ENCODE measurements at places on chromosomes 11 and 22. TPM values are rescaled to one million over a fixed set of nuclear protein-coding genes. Genes with fewer than 3 reads are reported as not detected.

GRCh38 chr11:8828580-8829361 is 82.2 kb upstream of the AKIP1 start:
- DNase-seq = no peak

DNA sequence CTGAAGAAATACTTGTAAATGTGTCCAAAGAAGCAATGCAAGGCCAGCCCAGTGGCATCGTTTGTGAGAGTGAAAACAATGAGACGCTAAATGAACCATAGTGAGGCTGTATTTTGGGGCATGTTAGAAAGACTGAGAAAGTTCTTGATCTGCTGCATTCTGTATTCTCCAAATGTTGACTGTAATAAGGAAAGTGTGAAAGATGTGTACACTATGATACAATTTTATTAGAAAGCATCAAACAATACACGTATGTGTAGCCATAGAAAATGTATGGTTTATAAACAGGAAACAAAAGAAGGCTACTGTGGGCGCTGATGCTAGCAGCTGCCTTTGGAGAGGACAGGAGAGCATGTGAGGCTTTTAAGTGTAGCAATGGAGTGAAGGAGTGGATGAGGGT is 233.5 kb upstream of the E2F8 start:
- DNase-seq = no peak

GRCh38 chr22:42269432-42270175 is 849 bp downstream of the TCF20 start:
- no peak for DNase-seq

DNA sequence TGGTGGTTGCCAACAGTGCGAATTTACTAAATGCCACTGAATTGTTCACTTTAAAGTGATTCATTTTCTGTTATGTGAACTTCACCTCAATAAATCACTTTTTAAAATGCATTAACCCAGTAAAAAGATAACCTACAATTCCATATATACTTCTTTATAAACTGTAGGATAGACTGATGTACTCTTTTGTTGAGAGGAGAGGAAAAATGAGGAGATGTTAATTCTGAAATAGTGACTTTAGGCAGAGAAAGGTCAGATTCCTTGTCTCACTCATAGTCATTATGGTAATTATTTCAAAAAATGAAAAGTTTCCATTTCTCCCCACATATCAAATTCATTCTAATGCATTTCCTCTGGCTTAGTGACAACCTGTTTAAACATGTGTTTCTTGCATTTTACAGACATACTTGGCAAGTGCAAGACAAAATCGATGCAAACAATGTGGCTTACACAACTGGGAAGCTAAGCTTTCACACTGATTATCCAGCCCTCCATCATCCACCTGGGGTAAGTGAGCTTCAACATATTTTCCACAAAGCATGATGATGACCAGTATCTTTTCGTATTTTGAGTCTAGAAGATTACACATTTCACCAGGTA is 74.5 kb downstream of the BBOX1 start:
- DNase-seq = no peak

DNA sequence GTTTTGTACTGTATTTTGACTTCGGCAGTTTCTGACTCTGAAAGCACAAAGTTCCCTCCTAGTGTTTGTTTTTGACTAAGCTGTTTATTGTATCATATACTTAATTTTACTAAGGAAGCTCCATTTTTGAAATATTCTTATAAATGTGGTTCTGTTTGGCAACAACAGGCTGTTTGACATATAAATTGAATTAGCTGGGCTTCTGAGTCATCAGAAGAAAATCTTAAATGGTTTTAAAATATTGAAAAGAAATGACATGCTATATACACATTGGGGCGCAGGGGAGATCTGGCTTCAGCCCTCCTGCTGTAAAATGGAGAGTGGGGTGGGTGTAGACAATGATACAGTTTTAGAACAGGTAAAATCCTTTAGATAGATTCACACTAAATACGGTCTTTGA is 38.6 kb downstream of the SHISA8 start:
- DNase-seq = no peak

GRCh38 chr11:38153985-38154384 is 1555.9 kb upstream of the RAG2 start:
- no peak for DNase-seq

- DNase-seq = no peak
Measured at GRCh38 chr11:34351687-34352469, 5.9 kb downstream of the ABTB2 start.

DNA sequence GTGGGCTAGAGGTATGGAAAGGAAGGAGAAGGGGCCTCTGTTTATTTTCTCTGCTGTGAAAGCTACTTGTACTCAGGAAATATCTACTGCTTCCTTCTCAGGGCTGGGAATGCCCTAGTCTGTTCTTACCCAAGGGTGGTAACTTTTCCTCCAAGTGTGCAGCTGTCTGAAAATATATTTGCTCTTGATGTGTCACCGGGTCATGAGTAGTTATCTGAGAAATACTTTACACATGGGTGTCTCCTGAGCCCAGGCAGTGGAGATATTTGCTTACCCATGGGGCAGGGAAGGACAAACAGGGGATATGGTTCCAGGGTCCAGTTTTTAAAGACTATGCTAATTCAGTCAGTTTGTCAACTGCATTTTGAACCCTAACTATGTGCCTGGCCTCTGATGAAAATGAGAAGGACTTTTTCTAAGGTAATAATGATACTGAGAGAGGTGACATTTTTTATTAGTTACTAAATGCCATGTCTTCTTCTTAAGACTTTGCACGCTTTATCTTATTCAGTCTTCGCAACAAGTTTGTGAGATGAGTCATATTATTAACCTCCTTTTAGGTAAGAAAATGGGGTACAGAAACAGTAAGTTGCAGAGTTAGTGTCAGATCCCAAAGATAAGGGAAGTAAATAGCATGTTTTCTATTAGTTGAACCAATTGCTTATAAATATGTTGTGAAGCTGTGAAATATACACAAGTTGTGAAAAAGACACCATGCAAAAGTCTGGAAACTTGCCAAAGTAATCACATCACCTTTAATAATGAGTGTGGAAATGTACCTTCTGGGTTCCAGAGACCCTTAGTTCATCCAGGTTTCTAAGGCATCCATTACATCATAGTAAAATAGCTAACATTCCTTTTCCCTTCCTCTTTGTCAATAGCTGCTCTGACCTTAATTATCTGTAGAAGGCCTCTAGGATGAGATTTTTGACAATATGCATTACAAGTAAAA is 22.9 kb downstream of the SYTL2 start:
- DNase-seq = no peak

GRCh38 chr11:44572884-44573283 is 7.4 kb downstream of the CD82 start:
- no peak for DNase-seq

GRCh38 chr22:41446639-41447434 is at the start of gene TOB2:
TSS of gene TOB2 (minus strand) at chr22:41446801. CDS start at chr22:41437345, 9,456 bp downstream.
- DNase-seq = peak; percentile 98

DNA sequence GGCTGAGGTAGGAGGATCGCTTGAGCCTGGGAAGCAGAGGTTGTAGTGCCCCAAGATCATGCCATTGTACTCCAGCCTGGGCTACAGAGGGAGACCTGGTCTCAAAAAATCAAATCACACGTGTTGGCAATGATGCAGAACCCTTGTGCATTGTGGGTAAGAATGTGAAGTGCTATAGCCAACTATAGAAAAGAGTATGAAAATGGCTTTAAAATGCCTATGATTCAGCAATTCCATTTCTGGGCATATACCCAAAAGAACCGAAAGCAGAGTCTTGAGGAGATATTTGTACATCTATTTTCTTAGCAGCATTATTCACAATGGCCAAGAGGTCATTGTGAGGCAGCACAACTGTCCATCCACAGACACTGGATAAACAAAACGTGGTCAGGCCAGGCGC is 2.6 kb upstream of the FADS3 start:
- DNase-seq = no peak

DNA sequence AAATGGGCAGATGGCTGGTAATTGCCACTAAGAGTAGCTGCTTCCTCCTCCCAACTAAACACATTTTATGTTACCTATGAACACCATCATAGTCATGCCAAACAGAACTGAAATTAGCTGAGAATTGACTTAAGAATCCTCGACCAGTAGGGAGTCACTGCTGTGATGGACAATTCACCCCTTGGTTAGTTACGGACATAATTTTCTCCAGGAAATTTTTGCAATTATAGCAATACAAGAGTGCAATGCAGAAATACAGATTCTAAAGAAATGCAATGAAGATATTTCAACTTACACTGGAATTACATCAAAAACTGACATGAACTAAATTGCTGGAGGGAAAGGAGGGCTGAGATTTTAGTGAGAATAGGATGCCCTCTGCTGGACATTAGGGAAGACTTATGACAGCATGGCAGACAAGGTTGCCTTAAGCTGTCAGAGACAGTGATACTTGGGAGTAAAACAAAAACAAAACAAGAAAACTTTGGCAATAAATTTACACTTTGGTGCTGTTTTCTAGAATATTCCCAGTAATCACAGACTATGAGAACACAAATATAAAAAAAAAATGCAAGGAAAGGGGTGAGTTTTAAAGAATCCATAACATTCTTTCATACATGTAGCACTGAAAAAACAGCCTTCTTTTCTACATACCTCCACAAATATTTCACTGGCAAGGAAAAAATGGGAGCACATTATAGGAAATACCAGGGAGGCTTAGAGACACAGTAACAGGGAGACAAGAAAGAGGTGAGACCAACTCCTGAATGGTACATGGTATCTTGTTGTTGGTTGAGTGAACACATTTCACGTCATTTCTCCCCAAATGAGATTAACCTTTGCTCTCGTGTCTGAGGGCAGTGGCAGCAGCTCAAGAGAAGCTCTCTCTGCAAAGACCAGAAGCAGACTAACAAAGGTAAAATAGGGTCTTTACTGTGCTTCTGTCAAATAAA is 11.2 kb upstream of the PPP2R1B start:
- no peak for DNase-seq

- no peak for DNase-seq
Measured at GRCh38 chr11:3101921-3102640, 44.9 kb upstream of the CARS1 start.

DNA sequence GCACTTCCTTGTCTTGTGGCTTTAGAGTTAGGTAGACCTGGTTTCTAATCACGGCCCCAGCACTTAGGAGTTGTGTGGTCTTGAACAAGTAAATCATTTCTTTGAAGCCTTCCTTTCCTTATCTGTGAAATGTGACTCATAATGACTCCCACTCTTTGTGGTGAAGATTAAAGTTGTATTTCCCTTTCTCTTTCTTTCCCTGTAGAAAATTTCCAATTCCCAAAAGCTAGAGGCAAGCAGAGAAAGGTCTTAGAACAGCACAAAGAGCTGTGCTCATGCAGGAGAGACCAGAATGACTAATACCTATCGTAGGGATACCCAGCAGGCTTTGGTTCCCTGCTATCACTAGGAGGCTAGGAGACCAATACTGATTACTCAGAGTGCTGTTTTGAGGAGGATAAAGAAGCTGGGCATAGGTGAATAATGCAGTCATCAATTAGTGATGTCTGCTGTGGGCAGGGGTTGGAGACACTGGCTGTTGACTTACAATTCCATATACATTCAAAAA is 270.7 kb upstream of the SYN3 start:
- no peak for DNase-seq

DNA sequence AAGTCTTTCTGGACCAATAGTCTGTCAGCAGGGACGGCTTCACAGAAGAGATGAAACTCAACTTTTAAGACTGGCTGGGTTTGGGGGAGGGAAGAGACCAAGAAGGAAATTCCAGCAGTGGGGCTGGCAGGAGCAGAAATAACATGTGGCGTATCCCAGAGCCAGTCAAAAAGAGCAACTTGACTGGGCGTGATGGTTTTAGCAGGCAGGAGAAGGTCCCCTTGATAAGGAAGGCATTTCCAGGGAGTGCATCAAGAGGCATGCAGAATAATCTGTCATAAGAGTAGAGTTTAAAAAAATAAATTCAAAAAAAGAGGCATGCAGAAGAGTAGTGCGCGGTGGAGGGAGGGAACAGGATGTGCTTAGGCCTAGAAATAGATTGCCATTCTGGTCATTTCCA is 52.5 kb downstream of the C22orf31 start:
- no peak for DNase-seq

DNA sequence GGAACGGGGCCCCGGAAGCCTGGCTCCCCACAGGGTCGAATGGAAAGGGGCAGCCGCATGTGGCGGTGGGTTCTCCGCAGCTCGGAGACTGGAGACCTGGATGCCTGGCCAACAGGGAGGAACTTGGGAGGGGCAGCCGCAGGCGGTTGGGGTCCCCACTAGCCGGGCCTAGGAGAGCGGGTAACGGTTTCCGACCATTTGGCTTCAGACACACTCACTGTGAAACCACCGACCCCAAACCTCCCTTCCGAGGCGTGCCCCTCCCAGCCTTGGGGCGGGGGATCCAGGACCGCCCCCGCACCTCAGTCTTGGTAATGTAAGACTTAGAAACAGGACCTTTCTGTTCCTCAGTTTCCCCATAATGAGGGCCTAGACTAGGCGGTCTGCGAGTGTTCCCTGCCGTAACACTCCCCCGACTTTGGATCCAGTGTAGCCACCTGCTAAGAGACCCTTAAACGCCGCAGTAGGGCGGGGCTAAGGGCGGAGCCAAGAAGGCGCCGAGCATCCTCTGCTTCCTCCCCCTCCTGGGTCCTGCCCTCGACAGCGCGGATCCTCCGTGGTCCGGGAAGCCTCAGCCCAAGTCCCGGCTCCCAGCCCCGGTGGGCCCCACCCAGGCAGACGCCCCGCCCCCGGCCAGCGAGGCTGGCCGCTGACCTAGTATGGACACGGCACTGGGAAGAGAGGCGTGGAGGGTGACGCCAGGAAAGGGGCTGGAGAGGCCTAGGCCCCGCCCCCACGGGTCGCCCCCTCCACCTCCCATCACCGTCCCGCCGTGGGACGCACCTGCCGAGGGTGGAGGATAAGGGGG is 1.8 kb upstream of the RASGRP2 start:
- peak; percentile 97 for DNase-seq

DNA sequence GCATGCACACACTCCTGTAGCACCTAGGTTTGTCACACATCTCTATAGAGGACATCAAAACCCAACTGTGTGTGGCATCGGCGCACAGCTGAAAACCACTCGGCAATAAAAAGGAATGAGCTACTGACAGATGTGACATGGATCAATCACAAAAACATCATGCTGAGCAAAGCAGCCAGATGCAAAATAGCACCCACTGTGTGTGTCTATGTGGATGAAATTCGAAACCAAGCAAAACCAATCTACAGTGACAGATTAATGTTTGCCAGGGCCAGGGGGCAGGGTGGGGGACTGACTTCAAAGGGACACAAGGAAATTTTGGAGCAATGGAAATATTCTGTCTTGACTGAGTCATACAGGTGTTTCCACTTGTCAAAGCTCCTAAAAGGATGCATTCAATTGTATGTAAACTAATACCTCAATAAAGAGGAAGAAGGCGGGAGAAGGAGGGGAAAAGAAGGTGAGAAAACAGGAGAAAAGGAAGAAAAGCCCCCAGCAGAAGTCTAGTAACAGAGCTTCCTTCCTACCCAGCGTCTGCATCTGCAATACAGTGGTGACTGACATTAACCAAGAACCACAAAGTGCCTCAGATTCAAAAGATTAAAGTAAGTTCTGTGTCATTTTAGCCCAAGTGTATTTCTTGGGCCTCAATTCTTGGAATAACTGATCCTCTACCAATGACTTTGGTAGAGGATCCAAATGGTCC is 49.8 kb downstream of the PACSIN2 start:
- DNase-seq = no peak

Gene NXPE4
- not detected for total RNA-seq

Gene BTG4
- total RNA-seq = not detected

Gene TSPAN18
- total RNA-seq = 27.7 TPM

Gene DUSP18
- total RNA-seq = 10.9 TPM

Gene UPK3A
- not detected for total RNA-seq
